Amniotic epithelial cell (primary cell): ENCODE measurements at places on chromosomes 11 and 22.

GRCh38 chr11:47202576-47202975, 12.2 kb upstream of the DDB2 start:
- no peak for DNase-seq

GRCh38 chr11:65931773-65932557, 12.7 kb downstream of the DRAP1 start:
- no peak for DNase-seq

DNA sequence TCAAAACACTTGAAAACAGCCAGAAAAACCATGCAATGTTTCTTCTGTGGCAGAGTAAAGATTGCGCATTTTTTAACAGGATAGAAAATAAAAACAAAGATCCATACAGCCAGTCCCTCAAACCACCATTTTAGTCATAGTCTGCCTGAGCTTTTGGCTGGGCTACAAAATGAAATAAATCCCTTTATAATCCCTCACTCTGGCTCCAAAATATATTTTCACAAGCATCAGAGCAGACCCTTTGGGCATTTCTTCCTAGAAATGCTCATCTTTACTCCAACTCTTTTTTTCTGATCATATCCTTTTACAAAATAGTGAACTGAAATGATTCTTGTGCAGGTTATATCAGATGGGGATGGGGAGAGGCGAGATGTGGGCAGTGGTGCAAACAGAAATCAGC, 31.8 kb upstream of the LMO2 start:
- DNase-seq = no peak

GRCh38 chr11:31822175-31822926, 11.2 kb upstream of the PAX6 start:
- no peak for DNase-seq
